Psoas muscle (tissue), 8 donors: ENCODE measurements at places on chromosomes 2 and 18. TPM values are rescaled to one million over a fixed set of nuclear protein-coding genes. Genes with fewer than 3 reads are reported as not detected.

DNA sequence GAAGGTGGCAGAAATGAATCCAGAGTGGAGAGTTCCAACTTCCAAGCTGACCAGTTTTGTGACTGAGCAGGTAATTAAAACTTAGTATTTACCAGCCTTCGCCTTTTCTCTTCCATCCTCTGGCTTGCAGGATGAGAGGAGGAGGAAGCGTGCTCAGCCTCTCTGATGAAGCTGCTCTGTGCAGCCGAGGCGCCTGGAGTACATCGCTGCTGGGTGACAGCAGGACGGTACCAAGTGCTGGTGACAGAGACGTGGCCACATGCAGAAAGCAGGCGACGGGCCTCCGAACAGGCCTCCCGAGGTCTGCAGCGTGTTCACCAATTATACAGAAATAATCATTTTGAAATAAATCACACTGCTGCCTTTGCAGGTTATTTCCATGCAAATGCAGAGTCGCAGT lies 95.0 kb downstream of the MBP start:
- no peak for DNase-seq

NEU2 gene
- total RNA-seq: not detected

DNA sequence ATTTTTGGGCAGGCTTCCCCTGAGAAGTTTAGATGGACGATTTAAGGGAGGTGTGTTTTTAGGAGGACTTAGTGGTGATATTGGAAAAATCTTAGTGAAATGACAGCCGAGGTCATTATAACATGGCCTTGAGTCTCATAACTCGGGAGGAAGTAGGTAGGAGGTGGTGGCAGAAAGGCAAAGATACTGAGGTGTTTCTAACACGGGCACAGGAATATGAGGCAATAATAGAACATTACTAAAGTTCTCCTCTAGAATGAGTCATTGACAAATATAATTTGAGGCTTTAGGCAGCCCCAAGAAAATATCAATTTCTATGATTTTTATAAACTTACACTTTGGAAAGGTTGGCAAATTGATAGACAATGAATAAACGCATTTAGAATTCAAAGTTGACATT lies 146.1 kb upstream of the ZEB2 start:
- DNase-seq: no peak

MROH2A gene
- total RNA-seq: not detected

UNC80 gene
- not detected for total RNA-seq

DNA sequence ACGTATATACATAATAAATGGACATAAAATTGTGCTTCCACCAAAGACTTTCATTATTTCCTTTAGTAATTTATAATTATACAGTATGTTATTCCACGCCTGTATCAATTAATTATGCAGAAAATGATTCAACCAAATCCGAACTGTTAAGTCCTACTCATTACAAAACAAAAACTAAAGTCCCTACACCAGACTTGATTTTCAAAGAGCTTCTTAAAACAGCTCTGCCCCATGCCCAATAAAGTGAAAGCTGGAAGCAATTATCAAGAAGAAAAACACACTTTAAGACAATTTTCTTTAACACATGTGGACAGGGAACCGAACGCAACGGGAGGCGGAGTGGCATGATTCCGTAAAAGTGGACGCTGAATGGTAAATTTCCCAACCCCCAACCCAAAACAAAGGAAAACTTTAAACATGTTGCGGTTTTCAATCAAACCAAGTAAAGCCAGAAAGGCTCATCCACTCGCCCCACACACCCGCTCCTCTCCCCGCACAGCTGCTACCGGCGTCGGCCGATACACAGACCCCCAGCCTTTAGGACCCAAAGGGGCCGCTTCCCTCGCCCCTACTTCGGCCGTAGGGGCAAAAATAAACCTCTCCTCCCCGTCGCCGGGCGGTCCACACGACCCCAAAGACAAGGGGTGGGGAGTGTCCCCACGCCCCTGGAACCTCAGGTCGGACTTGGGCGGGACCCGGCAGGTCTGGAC lies 705 bp downstream of the YES1 start:
- no peak for DNase-seq

ID2 gene
- 14.7 TPM for total RNA-seq

MC5R gene
- total RNA-seq: not detected

GRCh38 chr2:10550206-10551001 lies 102.3 kb upstream of the ODC1 start:
- DNase-seq: no peak

DNA sequence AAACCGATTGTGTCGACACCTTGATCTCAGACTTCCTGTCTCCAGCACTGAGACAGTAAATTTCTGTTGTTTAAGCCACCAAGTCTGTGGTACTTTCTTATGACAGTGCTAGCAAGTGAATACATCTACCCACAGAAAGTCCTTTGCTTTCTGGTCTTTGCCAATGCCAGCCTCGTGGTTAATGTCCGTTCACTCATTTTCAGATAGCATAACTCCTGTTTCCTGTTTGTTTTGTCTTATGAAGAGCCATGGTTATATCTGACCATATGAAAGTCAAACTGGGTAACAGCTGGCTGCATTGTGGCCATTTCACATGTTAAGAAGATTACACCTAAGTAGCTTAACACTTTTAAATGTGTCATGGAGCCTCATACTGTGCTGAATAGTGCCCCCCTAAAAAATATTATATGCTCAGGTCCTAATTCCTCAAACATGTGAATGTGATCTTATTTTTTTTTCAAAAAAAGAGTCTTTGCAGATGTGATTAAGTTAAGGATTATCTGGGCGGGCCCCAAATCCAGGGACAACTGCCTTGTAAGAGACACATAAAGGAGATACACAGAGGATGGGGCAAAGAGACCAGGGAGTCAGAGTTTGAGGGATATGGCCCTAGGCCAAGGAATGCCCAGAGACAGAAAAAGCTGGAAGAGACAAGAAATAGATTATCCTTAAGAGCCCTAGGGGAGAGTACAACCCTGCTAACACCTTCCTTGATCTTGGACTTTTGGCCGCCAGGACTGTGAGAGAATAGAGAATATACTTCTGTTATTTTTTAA lies 118.0 kb downstream of the KCNE4 start:
- no peak for DNase-seq

ALK gene
- total RNA-seq: 0.08 TPM

FIGN gene
- total RNA-seq: 3.0 TPM
